Cerebellar nuclear complex (tissue), 1 donor: ENCODE measurements at places on chromosomes 12 and 14.

GRCh38 chr14:83632375-83632774, 1897.6 kb upstream of the FLRT2 start:
- DNase-seq: no peak

GRCh38 chr14:89267656-89268055, 149.4 kb downstream of the FOXN3 start:
- no peak for DNase-seq

DNA sequence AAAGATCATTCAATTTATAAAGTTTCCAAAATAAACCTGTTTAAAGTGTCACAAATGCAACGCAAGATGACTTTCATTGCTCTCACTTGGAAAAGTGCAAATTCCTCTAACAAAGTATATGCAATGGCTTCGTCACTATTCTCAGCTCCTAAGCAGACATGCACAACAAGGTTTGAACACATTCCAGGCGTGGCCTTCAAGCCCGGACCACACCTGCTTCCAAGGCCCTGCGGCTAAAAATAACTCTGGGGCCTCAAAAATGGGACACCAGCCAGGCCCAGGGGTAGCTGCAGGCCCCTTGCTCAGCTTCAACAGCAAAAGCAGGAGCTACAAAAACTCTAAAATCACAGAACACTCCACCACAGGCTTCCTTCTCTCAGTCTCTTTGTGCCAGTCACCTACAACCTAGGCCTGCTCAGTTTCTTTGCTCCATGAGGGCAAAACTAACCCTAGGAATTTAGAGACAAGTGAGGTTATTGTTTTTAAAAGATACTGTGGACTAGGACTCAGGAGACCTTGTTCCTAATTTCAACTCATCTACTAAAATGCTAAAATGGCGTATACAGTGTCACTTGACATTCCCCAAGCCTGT, 29.3 kb downstream of the DUSP16 start:
- DNase-seq: peak; percentile 23

GRCh38 chr12:121167232-121167820, 34.6 kb downstream of the P2RX7 start:
- DNase-seq: no peak

- no peak for DNase-seq
Observed at GRCh38 chr14:105145381-105146180, 23.0 kb downstream of the JAG2 start.

DNA sequence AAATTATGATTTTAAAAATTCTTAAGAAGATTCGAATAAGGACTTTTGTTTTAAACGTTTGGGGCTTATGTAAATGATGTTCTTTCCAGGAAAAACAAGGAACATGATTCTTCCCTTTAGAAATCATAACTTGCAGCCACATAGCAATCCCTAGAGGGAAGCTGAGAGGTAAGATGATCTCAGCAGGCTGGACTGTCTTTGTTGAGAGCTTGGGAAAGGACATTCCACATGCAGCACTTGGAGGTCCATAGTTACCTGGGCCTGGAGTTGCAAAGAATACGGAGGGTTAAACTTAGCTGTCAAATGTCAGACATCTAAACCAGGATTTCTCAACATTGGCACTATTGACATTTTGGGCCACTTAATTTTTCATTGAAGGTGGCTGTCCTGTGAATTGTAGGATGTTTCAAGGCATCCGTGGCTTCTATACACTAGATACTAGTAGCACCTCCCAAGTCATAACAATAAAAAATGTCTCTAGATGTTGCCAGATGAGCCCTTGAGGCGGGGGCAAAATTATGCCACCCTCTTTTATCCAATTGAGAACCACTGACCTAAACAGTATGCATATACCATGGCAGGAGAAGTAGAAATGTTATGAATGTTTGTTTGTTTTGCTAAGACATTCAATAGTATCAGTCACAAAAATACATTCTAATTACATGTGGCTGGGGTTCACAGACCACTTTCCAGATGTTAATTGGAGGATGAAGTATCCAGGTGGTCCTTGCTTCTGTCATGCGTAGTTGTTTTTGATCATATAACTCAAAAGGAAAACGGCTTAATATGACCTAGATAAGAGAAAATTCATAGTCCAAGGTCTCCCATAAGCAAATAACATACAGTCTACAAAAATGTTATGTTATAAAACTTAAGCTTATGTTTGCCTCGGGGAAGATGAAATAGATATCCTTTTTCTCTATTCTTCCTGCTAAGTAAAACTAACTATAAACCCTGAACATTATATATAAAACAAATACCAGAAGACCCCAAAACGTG, 30.5 kb downstream of the TTC6 start:
- no peak for DNase-seq

DNA sequence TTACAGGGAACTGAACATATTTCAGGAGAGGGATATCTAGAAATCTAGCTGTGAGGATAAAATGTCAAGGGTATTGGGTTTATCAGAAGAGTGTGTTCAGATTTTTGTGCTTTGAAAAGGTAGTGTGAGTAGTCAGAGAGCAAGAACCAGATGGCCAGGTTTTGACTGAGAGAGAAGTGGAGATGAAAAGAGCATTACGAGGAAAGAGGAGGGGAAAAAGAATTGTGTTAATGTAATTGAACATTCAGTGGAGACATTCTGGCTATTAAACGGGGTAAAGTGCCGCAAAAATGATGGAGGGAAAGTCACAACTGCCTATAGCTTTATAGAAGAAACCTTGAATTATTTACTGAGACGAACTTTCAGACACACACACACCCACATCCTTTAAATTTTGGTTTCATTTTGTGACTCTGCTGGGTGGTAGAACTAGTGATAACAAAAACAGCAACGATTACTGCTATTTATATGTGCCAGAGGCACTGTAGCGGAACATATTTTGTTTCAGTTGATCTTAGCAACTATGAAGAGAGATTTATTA, 213.6 kb downstream of the ERC1 start:
- DNase-seq: no peak

GRCh38 chr12:100435957-100436356, 37.7 kb upstream of the NR1H4 start:
- DNase-seq: no peak

DNA sequence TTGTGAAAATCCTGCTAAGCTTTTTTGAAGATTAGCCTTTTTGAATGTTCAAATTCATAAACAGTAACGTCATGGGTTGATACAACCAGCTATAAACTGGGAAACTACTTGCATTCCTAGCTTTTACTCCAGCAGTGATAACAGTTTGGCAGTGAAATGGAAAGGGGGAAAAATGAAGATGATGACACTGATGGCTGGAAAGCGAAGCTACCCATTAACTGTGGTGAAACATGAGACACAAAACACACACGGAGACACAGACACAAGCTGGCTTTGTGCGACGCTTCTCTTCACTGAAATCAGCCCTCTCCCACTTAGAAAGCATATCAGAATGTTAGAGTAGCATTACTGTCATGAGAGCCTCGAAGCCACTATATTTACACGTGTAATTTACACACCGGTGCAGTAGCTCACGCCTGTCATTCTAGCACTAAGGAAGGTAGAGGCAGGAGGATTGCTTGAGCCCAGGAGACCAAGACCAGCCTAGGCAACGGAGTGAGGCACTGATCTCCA, 15.7 kb downstream of the VPS37B start:
- no peak for DNase-seq

DNA sequence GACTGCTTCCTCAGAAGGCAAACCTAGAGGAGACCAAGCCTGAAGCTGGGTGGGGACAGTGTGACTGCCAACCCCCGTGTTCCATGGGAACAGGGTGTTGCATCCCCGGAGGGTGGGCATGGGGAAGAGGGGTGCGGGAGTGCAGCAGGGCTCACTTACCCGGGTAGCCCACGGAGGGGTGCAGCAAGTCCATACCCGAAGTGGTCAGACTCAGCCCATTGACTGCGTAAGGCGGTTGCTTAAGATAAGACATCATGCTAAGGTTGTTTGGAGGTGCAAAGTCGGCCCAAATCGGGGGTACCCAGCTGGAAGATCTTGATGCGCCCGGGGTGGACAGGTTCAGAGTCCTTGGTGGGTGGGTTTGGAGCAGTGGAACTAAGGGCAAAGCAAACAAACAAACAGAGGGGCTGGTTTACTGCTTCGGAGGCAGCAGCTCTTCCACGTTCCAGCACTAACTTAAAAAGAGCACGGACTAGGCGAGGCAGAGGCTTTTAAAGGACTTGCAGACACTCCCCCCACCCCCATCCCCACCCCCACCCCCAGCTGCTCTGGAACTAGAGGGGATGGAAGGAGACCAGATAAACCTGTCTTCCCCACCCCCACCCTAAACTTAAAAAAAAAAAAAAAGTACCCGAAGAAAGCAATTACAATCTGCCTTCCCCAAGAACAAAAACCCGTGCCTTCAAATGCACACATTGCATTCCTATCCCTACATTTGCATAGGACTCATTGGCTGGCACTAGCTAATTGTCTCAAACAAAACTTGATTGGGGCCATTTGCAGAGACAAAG, 4.9 kb downstream of the OTX2 start:
- no peak for DNase-seq

DNA sequence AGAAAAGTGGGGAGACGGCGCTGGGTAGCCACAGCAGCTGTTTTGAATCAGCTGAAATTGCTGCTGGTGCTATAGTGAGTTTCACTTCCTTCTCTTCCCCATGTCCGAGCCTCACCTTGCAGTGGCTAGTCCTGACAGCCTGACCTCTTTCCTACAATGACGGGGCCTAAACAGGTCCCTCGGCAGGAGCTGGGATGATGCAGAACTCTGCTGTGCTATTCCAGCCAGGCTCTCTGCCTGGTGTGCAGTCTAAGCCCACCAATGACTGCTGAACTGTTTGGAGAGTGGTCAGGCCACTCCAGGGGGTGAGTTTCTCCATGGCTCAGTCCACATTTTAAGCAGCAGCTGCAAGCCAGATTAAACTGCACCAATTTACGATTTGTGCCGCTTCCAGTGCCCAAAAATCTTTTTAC, 207.3 kb downstream of the TTC7B start:
- DNase-seq: no peak

DNA sequence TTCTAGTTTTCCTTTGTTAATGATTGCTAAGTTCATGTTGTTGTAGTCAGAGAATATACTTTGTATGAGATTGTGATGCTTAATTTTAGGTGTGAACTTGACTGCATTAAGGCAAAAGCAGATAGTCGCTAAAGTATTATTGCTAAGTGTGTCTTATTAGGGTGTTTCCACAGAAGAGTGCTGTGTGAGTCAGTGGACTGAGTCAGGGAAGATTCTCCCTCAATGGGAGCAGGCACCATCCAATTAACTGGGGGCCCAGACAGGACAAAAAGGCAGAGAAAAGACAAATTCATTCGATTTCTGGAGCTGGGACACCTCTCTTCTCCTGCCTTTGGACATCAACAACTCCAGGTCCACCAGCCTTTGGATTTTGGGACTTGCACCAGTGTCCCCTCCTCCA, 48.5 kb downstream of the BAZ1A start:
- no peak for DNase-seq

GRCh38 chr12:102645968-102646367, 165.6 kb upstream of the IGF1 start:
- DNase-seq: no peak

DNA sequence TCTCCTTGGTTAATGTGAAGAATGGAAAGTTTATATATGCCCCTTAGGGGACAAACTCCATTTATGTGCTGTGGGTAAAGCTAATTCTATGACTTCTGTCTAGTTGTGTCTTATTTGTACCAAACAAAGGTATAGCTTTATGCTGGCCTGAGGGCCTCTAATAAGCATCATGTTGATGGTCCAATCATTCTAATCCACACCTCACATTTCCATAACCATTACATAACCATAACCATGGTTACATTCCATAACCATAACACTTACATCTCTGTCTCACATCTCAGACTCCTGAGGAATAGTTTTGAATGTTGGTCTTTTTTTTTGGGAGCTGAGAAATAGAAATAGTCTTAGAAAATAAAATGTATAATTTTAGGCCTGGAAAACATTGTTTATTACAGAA, 1097.1 kb downstream of the FLRT2 start:
- DNase-seq: no peak

DNA sequence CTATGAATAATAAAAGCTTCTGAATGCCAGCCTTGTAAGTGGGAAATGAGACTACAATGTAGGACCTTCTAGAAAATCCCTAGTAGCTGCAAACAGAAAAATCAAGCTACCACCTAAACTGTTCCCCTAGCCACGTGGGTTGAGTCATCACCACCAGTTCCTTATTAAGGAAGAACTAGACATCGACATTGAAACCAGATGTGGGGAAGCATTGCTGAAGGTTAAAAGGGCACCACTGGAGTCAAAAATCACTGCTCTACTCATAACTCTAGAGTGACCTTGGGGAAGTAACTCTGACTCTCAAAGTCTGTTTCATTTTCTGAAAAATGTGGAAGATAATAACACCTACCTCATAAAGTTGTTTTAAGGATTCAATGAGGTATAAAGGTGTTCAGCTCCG, 9.4 kb upstream of the CNIH1 start:
- DNase-seq: no peak

DNA sequence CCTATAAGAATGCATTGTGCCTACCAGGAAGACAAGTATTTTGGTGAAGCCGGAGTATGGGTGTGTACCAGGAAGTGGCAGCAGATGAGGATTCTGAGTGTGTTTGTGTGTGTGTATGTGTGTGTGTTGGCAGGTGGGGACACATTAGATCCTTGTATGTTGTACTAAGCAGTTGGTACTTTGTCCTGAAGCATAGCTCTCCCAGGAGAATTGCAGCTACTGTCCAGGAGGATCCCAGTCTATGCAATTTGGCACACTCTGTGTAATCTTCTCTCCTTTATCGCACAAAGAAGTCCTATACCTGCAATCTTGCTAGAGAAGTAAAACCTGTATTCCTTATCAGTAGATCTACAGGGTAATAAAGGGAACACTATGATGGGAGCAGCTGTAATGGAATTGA, 276.5 kb downstream of the PAWR start:
- no peak for DNase-seq

GRCh38 chr12:107761502-107761904, 566 bp upstream of the PRDM4 start:
- DNase-seq: no peak

DNA sequence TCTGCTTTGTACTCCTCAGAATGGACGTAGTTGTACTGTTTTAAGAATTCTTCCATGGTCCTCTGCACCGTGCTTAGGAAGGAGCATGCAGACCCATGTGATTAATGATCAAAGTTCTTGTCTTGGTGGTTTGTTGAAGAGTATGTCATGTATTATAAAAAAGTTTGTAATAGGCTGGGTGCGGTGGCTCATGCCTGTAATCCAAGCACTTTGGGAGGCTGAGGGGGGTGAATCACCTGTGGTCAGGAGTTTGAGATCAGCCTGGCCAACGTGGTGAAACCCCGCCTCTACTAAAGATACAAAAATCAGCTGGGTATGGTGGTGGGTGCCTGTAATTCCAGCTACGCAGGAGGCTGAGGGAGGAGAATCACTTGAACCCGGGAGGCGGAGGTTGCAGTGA, 61.8 kb upstream of the RTL1 start:
- DNase-seq: no peak
